ENCODE measurements at places on chromosomes 4 and X.

GRCh38 chr4:12658146-12658545 lies 826.0 kb downstream of the RAB28 start:
- DNase-seq, result no peak

GRCh38 chr4:156923525-156923924 lies 48.1 kb downstream of the PDGFC start:
- no peak for DNase-seq

GRCh38 chrX:50075630-50076339 lies 125.0 kb downstream of the AKAP4 start:
- DNase-seq, result no peak

DNA sequence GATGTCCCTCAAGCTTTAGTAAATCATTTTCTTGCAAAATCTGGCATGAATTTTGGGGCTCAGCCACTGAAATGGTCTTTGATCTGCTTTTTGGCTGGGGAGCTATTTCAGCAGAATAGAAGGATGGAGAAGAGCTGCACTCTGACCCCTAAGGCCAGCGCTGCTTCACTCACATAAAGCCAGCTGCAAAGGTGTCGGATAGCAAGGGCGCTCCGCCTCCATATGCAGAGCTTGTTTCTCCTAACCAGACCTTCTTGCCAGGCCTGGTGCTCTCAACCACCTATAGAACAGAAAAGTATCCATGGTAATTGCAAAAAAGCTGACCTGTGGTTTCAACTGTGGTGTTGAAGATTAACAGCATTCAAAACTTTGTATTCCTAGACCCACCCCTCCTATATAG lies 24.1 kb upstream of the COQ2 start:
- DNase-seq, result no peak

DNA sequence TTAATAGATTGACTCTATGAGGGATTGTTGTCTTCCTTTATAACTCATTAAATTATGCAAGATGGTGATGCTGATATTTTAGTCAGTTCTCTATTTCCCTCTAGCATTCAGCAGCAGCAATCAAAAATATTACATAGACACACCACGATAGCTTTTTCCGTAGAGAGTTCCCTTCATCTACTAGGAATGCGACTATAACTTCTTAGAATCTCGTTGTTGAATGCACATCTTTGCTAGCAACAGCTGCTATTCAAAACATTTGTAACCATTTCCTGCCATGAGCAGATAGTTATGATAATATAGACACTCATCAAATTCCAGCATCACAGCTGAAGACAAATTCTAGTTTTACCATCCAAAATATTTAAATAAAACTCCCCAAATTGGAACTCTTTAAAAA lies 147.4 kb upstream of the FGF13 start:
- no peak for DNase-seq

- DNase-seq, result no peak
These were observed 61.5 kb upstream of the FAM241A start for GRCh38 chr4:112083587-112084347.

- peak; percentile 21 for DNase-seq
These were observed at the start of gene GAB3 for GRCh38 chrX:154750301-154751202. Gene GAB3 (minus strand): TSS chrX:154751077. CDS start chrX:154751025, 52 bp downstream.

- DNase-seq, result no peak
These were observed 5.2 kb downstream of the TNIP2 start for GRCh38 chr4:2750719-2751605.

GRCh38 chr4:84792366-84793301 lies 173.9 kb downstream of the WDFY3 start:
- DNase-seq, result no peak

- DNase-seq, result no peak
These were observed 40.3 kb upstream of the GLRA3 start for GRCh38 chr4:174869339-174869738.

DNA sequence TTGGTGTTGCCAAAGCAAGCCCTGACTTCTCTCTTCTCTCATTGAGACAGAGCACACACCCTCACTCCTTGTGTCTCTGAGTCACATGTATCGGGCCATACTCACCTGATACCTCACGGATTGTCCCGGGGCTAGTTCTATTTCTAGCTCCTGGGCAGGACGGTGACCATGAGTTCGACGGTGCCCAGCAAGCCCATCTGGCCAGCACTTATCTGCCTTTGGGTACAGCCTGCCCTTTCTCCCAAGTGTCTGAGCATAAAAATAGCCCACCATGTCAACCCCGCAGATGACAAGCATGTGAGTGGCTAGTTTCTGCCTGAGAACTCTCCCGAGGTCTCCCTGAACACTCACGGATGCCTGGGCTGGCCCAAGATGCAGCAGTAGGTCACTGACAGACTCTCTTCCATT lies 158.5 kb downstream of the DHRSX start:
- DNase-seq, result no peak

- DNase-seq, result peak; percentile 46
These were observed 2.6 kb upstream of the CNOT6L start for GRCh38 chr4:77821775-77822174.

GRCh38 chrX:143945171-143945570 lies 61.3 kb downstream of the UBE2NL start:
- DNase-seq, result no peak

DNA sequence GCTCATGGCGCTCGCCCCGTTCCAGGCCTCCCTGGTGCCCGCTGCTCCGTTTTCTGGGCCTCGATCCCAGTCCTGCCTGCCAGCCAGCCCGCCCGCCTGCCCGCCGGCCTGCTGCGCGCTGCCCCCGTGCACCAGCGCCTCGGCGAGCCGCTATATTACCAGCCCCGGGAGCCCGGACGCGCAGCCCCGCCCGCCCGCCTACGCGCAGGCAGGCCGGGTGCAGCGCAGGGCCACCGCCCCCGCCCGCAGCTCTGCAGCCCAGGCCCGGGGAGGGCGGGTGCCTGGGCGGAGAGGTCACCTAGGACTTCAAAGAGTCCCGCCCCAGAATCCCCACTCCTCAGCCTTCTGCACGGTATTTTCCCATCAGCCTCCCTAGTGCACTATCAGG lies at the start of gene MAOB:
Gene MAOB, minus strand, starts transcription at position 157 of the 388 bp plus-strand sequence. Its CDS starts 151 bp downstream, at position 6.
- no peak for DNase-seq

DNA sequence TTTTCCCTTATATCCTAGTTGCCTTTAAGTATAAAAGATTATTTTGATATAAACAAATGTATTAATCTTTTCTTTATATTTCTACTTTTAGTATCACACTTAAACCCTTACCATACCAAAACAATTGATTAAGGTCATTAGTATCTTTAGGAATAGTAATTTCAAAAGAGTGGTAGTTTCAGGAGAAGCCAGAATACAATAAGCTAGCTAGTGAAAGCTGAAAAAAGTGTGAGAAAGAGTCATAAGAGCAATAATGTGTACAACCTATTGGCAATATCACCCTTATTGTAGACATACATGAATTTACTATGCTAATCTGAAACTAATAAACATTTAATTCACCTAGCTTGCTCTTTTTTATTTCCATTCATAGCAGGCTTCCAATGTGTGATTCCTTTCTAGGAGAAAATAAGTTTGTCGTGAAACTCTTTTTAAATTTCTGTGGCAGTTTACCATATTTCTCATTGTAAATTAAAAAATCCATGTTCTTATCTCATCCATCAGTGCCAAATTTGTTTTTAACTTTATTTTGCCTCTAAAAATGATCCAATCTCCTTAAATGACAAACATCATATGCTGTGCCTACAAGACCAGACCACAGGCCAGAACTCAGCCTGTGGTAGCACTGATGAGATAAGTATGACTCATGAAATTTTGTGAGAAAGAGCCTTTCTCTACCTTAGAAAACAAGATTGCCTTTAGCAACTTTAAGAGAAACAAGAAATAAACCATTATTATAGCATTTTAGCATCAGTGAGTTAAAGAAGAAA lies 8.1 kb downstream of the NEK1 start:
- DNase-seq, result no peak

Data from effector CD4-positive, alpha-beta T cell (primary cell).